Stimulated activated CD8-positive, alpha-beta memory T cell treated with anti-CD3 and anti-CD28 coated beads, Interleukin-7, amount 100 ng/mL, for 1 hour (primary cell): ENCODE measurements at places on chromosomes 11 and 22.

DNA sequence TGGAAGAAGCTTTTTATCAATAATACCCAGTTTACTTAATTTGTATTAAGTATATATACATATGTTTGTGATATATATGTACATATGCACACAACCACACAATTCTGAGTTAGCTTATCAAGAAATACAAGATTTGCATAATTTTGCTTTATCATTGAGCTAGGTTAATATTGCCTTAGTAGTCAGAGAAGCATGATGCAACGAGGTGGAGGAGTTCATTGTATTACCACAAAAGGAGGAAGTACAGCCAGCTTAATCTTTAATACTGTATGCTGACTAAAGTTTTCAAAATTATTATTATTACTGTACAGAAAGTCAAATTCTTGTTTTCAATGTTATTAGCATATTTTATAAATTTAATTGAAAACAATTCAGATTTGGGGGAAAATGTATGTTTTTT is 278.4 kb upstream of the PDGFD start:
- no peak for DNase-seq

DNA sequence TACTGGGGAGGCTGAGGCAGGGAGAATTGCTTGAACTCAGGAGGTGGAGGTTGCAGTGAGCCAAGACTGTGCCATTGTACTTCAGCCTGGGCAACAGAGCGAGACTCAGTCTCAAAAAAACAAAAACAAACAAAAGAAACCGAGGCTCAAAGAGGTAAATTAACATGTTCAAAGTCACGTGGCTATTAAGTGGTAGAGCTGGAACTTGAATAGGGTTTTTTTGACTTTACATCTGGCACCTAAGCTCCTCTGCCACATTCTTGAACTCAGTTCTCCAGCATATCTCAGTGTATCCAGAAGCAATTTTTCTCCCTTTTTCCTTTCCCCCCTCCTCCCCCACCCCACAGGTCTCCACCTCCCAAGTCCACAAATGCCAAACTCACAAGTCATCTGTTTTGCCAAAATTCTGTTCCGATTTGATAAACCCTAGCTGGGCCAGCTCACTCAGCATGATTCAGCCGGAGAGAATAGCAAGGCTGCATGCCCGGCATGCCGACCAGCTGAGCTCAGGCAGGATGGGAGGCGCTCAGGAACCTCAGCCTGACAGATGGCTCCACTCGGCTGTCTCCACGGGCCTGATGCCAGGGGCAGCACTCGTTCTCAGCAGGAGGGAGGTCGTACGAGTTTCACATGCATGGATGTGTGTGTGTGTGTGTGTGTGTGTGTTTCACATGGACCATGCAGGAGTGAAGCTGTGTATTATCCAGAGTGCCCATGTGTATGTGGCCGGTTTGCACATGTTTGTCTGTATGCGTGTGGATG is 63.2 kb upstream of the RRAS2 start:
- no peak for DNase-seq

DNA sequence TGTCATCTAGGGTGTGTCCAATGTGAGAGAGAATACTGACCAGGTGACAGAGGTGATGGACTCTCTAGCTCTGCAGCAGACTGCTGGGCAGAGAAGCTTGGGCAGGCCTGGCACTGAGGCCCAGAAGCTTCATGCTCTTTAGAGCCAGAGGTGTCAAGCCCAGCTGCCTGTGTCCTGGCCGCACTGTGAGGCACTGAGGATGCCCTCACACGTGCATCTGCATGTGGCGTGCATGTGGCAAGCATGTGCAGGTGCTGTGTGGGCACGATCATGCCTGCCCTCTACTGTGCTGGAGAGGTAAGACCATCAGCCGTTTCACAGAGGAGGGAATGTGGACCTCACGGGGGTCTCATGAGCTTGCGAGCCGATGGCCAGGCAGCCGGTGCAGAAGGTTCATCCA is 15.8 kb upstream of the TXNRD2 start:
- no peak for DNase-seq

DNA sequence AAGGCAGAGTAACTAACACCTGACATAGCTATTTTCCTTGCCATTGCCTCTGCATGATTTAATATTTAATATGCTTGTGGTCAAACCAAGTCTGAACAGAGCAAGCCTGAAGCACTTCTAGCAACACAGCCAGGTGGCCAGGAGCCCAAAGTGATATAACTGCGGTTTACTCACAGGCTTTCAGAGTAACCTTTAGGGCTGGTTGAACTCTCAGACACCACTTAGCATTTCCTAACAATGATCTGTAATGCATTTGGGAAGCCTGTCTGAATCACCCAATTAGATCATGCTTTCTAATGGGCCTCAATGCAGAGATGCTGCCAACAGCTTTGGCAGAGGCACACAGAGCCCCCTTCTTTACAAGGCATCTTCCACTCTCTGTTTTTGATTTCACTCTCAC is 96.1 kb downstream of the FDX1 start:
- DNase-seq: no peak

DNA sequence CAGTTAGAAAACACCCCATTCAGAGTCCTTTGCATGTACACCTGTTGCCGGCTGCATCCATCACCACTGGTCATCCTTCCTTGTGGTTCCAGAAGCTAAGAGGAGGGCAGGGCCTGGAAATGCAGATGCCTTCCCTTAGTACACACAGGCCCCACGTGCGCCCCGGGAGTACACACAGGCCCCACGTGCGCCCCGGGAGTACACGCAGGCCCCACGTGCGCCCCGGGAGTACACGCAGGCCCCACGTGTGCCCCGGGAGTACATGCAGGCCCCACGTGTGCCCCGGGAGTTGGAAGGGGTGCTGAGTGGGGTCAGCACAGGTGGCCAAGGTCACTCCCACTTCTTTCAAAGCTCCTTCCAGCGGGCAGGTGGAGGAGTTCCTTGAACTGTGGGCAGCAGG is 1141.9 kb downstream of the BRD1 start:
- DNase-seq: no peak
